ENCODE measurements at places on chromosomes 4 and X.

GRCh38 chrX:28988246-28988645 is 401.0 kb downstream of the IL1RAPL1 start:
- no peak for DNase-seq

GRCh38 chr4:189235599-189235998 is 705.1 kb upstream of the FRG1 start:
- no peak for DNase-seq

DNA sequence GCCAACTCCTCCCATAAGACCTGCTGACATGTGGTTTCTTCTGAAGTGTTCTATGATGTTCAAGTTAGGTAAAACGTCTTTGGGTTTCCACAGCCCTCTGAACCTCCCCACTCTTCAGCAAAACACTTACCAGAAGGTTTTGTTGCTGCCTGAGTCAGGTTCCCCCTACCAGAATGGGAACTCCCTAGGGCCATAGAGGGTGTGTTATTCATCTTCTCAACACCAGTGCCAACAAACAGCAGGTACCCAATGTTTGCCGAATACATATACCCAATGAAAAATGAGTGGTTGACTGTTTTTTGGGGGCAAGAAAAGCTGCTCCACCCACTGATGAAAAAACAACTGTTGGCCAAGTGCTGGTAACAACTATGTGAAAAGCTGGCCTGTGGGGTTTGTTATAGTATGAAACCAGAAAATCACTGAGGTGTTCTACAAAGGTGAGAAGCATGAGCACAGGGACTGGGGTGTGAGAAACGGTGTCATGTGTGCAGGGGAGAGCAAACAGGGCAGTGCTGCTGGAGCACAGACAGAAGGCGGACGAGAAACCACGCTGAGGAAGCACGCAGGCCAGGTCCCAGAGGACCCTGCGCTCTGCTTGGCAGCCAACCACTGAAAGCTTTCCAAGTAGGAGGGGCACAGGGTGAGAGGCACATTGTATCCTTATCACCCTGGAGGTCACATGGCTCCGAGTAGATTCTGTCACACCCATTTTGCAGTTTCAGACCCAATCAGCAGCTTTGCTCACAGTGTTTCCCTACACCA is 28.8 kb downstream of the ATP8A1 start:
- peak; percentile 53 for DNase-seq

DNA sequence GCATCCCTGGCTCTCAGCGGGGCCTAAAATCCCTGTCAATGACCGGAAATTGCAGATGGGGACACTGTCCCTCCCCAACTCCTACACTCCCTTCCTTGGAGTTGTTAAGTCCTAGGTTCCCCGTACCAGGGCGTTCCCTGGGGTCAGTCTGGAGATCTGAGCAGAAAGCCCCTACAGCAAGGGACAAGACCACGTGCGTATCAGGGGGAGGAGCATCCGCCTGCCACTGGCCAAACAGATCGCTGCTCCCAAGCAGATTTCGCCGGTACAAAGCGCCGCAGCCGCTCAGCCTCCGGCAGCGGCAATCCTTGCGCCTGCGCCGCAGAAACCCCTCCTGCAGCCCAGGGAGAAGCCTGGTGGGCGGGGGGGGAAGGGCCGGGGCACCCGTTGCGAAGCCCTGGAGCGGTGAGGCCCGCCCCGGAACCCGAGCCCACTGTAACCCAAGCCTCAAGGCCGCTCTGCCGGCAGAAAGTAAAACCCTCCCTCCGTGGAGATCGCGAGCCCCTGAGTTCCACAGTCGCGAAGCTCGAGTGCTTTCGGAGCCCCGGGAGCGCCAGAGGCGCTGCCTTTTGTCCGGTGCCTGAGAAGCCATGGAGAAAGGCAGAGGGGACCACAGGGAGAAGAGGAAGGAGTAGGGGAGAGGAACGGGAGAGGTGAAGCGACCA is 2.7 kb downstream of the CRMP1 start:
- DNase-seq, result no peak

GRCh38 chrX:17082831-17083230 is 136.4 kb downstream of the REPS2 start:
- DNase-seq, result no peak

- DNase-seq, result no peak
These were observed 355.2 kb downstream of the DCAF12L2 start for GRCh38 chrX:125810856-125811255.

- no peak for DNase-seq
These were observed 34.8 kb downstream of the YIPF6 start for GRCh38 chrX:68533656-68534055.
